Posterior vena cava (tissue), 2 donors: ENCODE measurements at places on chromosomes 5 and 9.

DNA sequence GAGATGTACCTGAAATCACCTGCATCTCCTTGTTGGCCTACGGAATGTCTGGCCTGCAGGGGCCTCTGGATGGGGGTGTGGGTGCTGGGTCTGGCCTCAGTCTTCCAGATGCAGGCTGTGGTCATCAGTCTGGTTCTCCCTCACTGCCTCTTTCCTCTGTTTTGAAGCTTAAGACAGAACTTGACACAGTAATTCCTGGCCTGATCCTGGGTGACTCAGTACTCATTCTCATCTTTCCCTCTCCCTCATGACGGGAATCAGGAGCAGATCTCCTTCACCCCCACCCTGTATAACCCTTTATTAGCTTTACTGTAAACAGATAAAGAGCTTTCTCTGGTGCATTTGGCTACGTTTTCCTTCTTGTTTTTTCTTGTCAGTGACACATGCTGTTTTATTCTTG is 89.3 kb upstream of the ADAMTS16 start:
- no peak for DNase-seq

GRCh38 chr5:179786861-179787260 is 6.9 kb upstream of the LTC4S start:
- peak; percentile 61 for DNase-seq

DNA sequence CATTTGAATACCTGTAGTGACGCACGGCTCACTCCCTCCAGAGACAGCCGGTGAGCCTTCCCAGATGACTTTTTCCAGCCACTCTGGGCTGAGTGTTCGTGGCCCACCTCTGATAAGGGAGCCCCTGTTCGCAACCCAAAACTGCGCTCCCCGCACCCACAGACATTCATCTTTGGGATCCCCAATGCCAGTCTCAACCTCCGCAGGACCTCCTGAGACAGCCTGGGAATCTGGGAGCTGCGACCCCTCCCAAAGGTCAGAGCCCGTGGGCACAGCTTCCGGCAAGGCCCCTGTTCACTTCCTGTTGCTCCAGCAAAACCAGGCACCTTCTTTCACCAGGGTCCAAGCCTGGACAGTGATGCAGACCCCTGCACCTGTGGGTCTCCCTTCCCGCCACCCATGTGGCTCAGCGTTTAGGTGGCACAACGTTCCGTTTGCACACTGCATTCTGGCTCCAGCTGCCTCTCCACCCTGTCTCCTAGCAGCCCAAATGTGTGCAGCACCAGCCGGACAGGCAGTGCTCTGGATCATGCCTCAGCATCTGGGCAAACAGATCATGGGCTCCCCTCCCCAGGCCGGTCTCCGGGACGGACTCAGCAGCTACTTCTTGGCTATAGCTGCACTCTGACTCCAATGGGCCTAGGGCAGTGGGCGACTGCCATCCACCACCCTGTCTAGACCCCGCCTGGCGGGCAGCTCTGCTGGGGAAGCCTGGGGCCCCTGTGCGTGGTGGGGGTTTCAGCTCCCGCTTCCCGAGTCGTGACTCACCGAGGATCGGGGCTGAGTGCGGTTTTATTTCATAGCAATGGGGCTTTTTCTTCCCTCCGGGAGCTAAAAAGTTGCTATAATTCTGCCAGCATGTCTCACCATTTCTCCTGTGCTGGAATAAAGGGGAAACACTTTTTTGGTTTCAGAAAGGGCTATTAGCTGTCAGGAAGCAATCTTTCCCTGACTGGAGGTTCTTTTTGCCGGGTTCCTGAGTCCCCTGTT is 156.0 kb downstream of the OLFM1 start:
- peak; percentile 64 for DNase-seq

- DNase-seq: no peak
These were observed 281.9 kb downstream of the TENT4A start for GRCh38 chr5:6995115-6995514.

DNA sequence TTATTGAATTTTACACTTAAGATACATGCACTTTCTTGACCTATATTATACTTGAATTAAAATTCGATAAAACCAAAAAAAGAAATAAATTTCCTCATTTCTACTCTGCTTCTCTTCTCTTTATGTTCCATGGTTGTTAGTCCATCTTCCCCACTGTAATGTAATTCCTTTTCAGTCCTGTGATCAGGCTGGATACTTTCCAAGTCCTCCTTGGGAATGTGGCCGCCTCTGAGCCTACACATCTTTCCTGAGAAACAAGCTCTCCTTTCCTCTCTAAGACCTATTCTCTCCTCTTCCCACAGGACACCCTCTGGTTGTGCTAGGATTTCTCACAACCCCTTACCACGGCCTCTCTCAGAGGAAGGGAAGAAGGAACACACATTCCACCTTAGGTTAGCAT is 285.1 kb downstream of the DNAH5 start:
- no peak for DNase-seq

- no peak for DNase-seq
These were observed 22.0 kb upstream of the GNAQ start for GRCh38 chr9:78053627-78054026.

- DNase-seq: no peak
These were observed 422.4 kb downstream of the IRX1 start for GRCh38 chr5:4018007-4018406.

- no peak for DNase-seq
These were observed 112.2 kb upstream of the NUDT12 start for GRCh38 chr5:103674739-103675138.

GRCh38 chr5:137190031-137190430 is 309.1 kb downstream of the SPOCK1 start:
- no peak for DNase-seq

DNA sequence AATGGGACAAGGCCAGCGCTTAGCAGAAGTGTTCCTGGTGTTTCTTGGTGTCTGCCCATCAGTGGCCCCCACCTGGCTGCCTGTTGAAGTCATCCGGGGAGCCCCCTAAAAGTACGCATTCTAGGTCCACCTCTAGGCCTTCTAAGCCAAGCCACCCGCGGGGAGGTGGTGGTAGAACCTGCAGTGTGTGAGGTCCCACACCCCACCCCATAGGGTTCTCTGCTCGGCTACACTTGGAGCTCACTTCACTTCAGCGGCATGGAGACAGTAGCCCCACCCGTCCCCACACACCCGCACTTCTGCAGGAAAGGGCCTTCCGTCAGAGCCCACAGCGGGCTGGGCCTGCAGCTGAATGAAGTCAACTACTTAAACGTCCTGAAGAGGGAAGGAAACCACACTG is 29.6 kb upstream of the FCN2 start:
- peak; percentile 76 for DNase-seq
